ENCODE measurements at places on chromosomes 3 and 15.

- no peak for DNase-seq
Measured at GRCh38 chr3:34582055-34582454, 783.6 kb downstream of the PDCD6IP start.

DNA sequence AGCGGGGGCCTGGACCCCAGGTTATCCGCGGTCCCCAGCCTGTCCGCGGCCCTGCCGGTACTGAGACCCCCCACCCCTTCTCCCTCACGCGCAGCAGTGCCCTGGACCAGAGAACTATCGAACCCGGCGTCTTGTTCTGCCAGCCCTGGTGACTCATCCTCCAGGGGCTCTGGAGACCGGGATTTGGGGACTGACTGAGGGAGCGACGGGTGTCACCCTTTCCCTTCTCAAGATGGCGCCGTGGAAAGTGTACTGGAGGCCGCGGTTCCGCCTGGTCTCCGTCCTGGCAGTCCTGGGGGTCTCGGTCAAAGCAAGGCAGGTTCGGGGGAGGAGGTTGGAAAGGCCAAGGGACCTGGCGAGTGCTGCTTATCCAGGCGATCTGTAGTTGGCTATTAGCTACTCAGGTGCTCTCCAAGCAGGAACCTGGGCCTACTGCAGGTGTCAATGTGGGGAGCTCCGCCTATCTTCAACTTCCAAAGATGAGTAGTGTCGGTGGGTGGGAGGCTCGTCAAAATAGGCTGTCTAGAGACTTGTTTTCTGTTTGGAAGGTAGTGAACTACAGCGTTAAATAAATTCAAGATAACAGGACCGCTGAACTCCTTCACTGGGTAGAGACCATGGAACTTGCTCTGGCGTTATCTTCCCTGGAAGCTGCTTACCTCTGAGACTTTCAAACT is 790 bp downstream of the RAB5A start:
- DNase-seq, result peak; percentile 46

- DNase-seq, result no peak
Measured at GRCh38 chr3:186237915-186238314, 124.1 kb downstream of the DGKG start.

DNA sequence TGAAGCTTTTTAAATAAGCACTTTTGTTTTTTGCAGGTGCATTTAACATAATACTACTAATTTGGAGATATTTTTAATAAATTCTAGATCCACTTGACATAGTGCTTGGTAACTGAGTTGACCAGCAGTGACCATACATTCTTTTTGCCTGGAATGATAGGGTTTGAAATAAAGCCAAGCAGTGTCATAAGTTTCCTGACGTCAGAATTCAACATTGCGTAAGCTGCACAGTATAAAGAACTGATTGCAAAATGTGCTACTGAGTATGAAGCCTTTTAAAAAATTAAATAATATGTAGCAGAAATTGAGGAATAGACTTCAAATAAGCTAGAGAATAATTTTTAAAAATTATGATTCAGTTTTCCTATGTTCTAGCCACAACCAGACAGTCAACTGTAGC is 454.6 kb upstream of the ARPP21 start:
- DNase-seq, result no peak

GRCh38 chr15:101558221-101558941 is 68.9 kb upstream of the PCSK6 start:
- DNase-seq, result no peak
